A549 treated with dexamethasone at 1 μM for 4 hours (cell line): ENCODE measurements at places on chromosomes 7 and 10. TPM values are rescaled to one million over a fixed set of nuclear protein-coding genes. Genes with fewer than 3 reads are reported as not detected.

Gene PTPRN2
- total RNA-seq: 0.54 to 1.2 TPM (median 0.89 TPM) in 5 replicates

Gene GJD4
- 0.05 to 0.06 TPM in 2 of 5 replicates, not detected in the others for total RNA-seq

Gene ERVW-1
- total RNA-seq: 0.04 TPM in 2 of 5 replicates, not detected in the others

Gene IL15RA
- total RNA-seq: 1.7 to 2.8 TPM (median 2.2 TPM) in 5 replicates

Gene MAGI2
- total RNA-seq: 0.27 to 0.47 TPM (median 0.32 TPM) in 5 replicates

Gene FASTK
- 46.1 to 78.7 TPM (median 71.2 TPM) in 5 replicates for total RNA-seq

Gene FAM180A
- 0.05 to 0.15 TPM (median 0.09 TPM) in 4 of 5 replicates, not detected in the other for total RNA-seq

Gene GRID2IP
- 0.05 TPM in 1 of 5 replicates, not detected in the others for total RNA-seq

Gene PNLIPRP3
- 0.04 TPM in 2 of 5 replicates, not detected in the others for total RNA-seq

Gene IFIT1B
- not detected in 5 replicates for total RNA-seq

Gene ENO4
- 0.10 to 0.49 TPM (median 0.38 TPM) in 5 replicates for total RNA-seq

Gene GATA3
- total RNA-seq: 3.3 to 5.3 TPM (median 4.8 TPM) in 5 replicates

Gene GRID1
- 0.18 to 0.26 TPM (median 0.25 TPM) in 5 replicates for total RNA-seq

Gene NRP1
- 63.7 to 98.6 TPM (median 87.4 TPM) in 5 replicates for total RNA-seq

Gene AMZ1
- 0.02 to 0.12 TPM (median 0.08 TPM) in 5 replicates for total RNA-seq

Gene HIBADH
- 43.0 to 46.8 TPM (median 44.5 TPM) in 5 replicates for total RNA-seq

Gene CPA2
- total RNA-seq: 0.09 to 0.21 TPM (median 0.15 TPM) in 3 of 5 replicates, not detected in the others

Gene HPS1
- 28.1 to 33.4 TPM (median 32.5 TPM) in 5 replicates for total RNA-seq

Gene SPDYE18
- total RNA-seq: 0.11 to 0.24 TPM (median 0.14 TPM) in 5 replicates

Gene SRGN
- total RNA-seq: 96.7 to 143 TPM (median 103 TPM) in 5 replicates

Gene DUS4L
- total RNA-seq: 8.5 to 10.9 TPM (median 9.7 TPM) in 5 replicates

Gene CRYGN
- total RNA-seq: not detected in 5 replicates

Gene SPOCK2
- total RNA-seq: 0.29 to 0.59 TPM (median 0.50 TPM) in 5 replicates

Gene RBP4
- 4.9 to 13.0 TPM (median 9.9 TPM) in 5 replicates for total RNA-seq

Gene SH3PXD2A
- 0.54 to 1.2 TPM (median 1.1 TPM) in 5 replicates for total RNA-seq

Gene OPALIN
- total RNA-seq: not detected in 5 replicates

Gene PAPOLB
- not detected in 5 replicates for total RNA-seq

Gene THNSL1
- 3.2 to 4.7 TPM (median 4.5 TPM) in 5 replicates for total RNA-seq

Gene RELN
- 0.04 to 0.12 TPM (median 0.07 TPM) in 3 of 5 replicates, not detected in the others for total RNA-seq

Gene DNAJC30
- total RNA-seq: 8.1 to 10.6 TPM (median 10.1 TPM) in 5 replicates

Gene ACSM6
- total RNA-seq: 0.06 TPM in 1 of 5 replicates, not detected in the others

Gene CALY
- total RNA-seq: 0.30 to 0.52 TPM (median 0.46 TPM) in 5 replicates

Gene ARHGEF35
- total RNA-seq: 0.37 to 0.68 TPM (median 0.46 TPM) in 5 replicates

Gene GNGT1
- total RNA-seq: not detected in 5 replicates

Gene OR2A7
- total RNA-seq: not detected in 5 replicates

Gene EVX1
- 0.07 to 0.19 TPM (median 0.13 TPM) in 5 replicates for total RNA-seq

Gene OPN4
- 0.04 TPM in 1 of 5 replicates, not detected in the others for total RNA-seq

Gene SPDYE6
- total RNA-seq: not detected in 5 replicates

Gene FKBP14
- total RNA-seq: 6.7 to 10.3 TPM (median 7.3 TPM) in 5 replicates

Gene CCL24
- total RNA-seq: not detected in 5 replicates
